ENCODE measurements at places on chromosomes 6 and 20. TPM values are rescaled to one million over a fixed set of nuclear protein-coding genes. Genes with fewer than 3 reads are reported as not detected.

Gene KIAA0408
- 3.5 TPM for total RNA-seq

Gene STK4
- 205 TPM for total RNA-seq

DNA sequence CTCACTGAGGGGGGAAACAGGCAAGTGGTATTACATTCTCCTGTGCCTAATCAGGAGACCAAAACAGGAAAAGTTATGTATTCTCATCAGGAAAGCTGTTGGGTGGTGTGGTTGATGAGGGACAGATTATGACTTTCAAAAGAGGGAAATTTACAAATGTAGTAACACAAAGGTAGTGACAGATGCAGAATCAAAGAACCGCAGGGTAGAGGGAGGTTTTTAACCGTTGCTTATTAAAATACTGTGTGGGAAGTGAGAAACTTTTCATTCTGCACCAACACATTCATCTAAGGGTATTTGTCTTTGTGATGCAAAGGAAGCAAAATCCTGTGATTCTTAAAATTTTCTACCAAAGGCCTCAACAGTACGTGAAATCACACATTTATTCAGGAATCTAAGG lies 288.2 kb upstream of the MAN1A1 start:
- DNase-seq = no peak

Gene TMEM217
- 2.0 TPM for total RNA-seq

DNA sequence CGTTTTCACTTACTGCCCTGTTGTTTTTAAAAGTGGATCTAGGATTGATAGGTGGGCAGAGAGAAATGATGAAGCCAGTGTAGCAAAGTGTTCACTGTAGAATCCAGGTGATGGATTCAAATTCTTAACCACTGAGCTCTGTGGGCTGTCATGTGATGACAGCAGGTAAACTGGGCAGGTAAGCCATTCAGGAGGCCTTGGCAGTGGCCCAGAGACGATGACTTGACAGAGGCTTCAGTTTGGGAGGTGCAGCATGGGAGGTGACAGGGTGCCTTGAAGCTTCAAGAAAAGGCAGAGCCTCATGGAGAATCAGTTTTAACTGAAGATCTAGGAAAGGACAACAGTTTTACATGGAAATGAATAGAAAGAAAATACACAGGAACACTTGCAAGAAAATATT lies 2.0 kb downstream of the NAA20 start:
- no peak for DNase-seq
